ENCODE measurements at places on chromosomes 5 and 9. TPM values are rescaled to one million over a fixed set of nuclear protein-coding genes. Genes with fewer than 3 reads are reported as not detected.

GRCh38 chr5:142428036-142428772 is 103.4 kb upstream of the SPRY4 start:
- no peak for DNase-seq
- H3K27me3 ChIP-seq = no peaks in the 10 kb centered on the region
- H3K4me1 ChIP-seq = peaks cover 39% of the 10 kb centered on the region
- H3K4me3 ChIP-seq = no peak overlapping the region
- H3K36me3 ChIP-seq = no peaks in the 10 kb centered on the region
- no peak overlapping the region for H3K27ac ChIP-seq

DNA sequence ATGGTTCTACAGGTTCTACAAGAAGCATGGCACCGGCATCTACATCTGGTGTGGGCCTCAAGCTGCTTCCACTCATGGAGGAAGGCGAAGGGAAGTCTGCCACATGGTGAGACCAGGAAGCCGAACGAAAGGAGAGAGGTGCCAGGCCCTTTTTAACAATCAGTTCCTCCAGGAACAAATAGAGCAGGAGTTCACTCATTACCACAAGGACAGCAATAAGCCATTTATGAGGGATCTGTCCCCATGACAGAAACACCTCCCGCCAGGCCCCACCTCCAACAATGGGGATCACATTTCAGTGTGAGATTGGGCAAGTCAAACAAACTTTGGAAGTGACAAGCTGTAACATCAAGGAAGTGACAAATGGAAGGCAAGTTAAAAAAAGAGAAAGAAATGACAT is 95.5 kb upstream of the PTPN3 start:
- no peak overlapping the region for H3K4me3 ChIP-seq
- H3K27me3 ChIP-seq = peaks cover 8% of the 10 kb centered on the region
- H3K27ac ChIP-seq = no peak overlapping the region
- DNase-seq = no peak
- no peaks in the 10 kb centered on the region for H3K4me1 ChIP-seq

DNA sequence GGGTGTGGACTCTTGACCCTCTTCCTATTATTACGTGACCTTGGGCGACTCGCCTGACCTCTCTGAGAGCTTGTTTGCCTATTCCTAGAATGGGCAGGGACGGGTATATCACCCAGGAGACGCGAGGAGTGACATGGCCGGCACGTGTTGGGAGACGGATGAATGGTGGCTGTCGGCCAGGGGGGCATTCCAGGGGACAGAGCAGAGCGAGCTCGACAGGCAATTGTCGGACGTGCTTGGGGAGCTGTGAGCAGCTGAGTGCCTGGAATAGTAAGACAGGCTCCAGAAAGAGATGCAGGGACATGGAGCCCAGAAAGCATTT is 29.3 kb upstream of the UNC5A start:
- DNase-seq = no peak
- no peaks in the 10 kb centered on the region for H3K36me3 ChIP-seq
- H3K27ac ChIP-seq = no peak overlapping the region

The BARHL1 gene
- not detected for total RNA-seq

The TMEM171 gene
- not detected for total RNA-seq
